ENCODE measurements at places on chromosomes 3 and 15. TPM values are rescaled to one million over a fixed set of nuclear protein-coding genes. Genes with fewer than 3 reads are reported as not detected.
A peak's percentile ranks its signal among the peaks of the same experiment; 100 is the strongest.

DNA sequence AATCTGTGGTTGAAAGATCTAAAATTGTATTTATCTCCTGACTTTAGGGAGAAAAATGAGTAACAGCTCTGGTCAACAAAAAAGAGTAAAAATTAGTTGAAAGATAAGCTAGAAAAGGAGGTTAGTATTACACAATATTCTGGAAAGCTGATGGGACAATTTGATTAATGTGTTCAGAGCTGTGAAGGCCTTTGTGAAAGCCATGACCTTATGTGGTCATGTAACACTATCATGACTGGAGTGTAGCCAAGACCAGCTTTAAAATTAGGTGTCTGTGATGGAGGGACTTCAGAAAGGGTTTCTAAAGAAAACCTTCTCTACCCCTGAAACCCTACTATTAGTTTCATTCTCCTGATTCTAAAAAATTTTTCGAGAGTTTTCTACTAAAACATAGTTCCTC is 127.2 kb downstream of the NFKBIZ start:
- DNase-seq, result peak; percentile 56

The TTC21A gene
- 3.9 TPM for total RNA-seq

DNA sequence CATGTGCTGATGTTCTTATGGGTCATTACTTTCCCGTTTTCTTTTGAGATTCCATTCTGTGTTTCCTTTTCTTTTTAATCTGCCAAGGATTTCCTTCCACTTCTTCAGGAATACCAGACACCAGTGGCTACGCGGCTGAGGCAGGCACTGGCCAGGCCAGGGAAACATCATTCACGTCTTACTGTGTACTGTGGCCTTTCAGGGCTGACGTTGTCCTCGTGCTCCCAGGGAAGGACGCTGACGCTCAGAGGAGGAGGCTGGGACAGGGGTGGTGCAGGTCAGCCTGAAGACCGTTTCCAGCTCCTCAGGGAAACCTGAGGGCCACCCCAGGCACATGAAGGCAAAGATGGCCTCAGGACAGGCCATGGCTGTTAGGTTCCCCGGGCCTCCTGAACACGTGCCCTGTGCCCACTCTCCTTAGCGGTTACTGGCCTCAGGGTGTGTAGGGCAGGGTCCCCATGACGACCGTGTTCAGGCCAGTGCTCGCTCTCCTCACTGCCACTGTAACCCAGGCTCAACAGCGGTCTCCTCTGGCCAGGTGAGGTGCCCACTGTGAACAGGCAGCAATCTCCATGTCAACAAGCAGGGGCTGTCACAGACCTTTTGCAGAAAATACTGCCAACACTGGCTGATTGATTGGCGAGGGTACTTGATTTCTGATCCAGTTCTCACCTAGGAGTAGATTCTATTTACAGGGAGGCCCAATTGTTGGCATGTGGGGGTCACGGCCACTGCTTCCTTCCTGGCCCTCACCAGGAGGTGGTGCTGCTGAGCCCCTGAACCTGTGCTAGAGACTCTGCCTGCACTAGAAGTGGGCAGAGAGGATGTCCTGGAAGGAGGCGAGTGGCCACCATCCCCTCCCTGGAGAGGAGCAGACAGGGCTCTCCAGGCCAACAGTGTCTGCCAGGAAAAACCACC is 169.5 kb downstream of the ATP10A start:
- no peak for DNase-seq

GRCh38 chr15:66222273-66223198 is 31.0 kb downstream of the MEGF11 start:
- DNase-seq, result no peak

The HMCES gene
- 27.4 TPM for total RNA-seq

DNA sequence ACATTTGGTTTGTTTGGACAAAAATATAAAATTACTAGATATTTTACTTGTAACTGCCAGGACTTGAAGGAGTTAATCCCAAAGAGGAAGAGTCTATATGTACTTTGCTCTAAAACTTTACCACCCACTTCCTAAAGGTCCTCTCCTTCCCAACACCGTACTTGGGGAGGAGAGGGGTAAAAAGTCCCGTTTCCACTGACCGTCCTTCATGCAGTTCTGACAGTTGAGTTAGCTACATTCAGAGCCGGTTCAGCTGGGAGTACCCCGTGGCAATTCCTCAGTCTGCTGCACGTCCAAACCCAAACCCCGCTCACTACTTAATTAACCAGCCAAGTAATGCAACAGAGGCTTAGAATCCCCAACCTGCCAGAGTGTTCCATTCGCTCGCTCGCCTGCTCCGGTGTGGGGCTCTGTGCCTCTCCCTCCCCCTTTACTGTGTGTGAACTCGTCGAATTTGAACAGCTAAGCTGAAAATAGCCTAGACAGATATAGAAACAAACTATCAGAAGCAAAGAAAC is 519.7 kb downstream of the FOXP1 start:
- no peak for DNase-seq

DNA sequence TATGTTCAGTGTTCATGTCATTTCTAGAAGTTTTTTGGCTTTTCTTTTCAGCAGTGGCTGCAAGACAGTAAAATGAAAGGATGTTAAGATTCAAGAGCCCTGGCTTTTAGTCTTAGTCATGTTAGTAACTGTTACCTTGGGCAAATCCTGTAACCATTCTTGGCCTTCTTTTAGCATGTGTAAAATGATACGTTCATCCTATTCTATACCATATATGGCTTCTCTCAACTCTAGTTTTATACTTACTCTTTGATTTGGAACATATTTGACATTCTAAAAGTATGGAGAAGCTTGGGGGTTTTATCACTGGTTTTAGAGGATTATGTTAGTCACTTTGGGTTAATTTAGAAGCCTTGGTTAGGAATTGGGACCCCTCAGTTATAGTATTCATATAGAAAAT is 20.1 kb downstream of the GTF2E1 start:
- DNase-seq, result peak; percentile 39

The RBPMS2 gene
- 10.6 TPM for total RNA-seq

GRCh38 chr15:50137330-50137761 is 18.3 kb upstream of the ATP8B4 start:
- DNase-seq, result peak; percentile 99

The OR5K2 gene
- not detected for total RNA-seq

The CMTM8 gene
- 1.6 TPM for total RNA-seq

DNA sequence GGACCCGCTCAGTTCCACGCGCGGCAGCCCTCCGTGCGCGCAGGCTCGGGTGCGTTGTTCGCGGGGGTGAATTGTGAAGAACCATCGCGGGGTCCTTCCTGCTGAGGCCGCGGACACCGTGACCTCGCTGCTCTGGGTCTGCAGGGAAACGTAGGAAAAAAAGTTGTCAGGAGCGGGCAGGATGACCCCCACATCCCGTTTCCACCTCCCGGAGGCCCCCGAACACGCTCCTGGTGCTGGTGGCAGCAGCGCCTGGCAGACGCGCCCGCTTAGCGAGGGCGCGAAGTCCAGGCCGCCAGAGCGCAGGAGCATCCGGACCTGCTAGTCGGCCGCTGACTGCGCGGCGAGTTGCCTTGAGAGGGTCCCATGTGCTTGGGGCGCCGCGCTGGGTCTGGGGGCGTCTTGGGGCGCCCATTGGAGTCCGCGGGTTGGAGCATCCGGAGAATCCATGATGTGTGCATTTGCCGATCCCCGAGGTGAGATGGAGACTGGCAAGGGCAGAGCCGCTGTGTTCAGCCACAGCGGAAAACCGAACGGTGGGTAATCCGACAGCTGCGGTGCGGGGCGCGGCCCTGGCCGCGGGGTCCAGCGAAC is 520 bp downstream of the GREM1 start:
- DNase-seq, result no peak

The XCR1 gene
- total RNA-seq, result not detected

GRCh38 chr3:150439657-150440056 is 31.6 kb downstream of the TSC22D2 start:
- DNase-seq, result peak; percentile 52

The DENND4A gene
- 15.8 TPM for total RNA-seq

DNA sequence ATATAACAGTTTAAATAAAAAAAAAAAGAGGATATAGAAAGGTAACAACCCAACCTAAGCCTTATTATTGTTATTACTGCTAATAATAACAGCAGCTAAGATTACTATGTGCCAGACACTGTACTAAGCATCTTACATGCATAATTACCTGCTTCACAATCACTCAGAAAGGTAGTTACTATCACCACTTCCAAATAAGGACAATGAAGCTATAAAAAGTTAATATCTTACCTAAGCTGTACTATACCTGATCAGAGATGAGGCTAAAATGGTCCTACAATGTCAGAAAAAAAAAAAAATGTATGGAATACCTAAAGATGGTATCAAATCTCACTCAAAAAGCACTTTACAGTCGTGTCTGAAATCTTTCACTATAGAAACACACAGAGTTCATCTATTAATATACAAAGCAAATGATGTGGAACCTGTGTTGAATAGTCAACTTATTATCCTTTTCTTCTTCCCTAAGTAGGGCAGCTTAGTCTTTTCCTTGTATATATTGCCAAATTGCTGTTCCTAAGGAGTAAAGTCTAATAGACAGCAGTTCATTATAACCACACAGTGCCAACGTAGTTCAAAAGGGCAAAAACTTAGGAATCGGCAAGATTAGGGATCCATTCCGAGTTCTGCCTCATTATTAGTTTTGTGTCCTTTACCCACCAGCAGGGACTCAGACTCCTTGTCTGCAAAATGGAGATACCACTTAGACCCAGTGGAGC is 23.8 kb downstream of the GSK3B start:
- no peak for DNase-seq

Data from astrocyte (in vitro differentiated cells and primary cell).